ENCODE measurements at places on chromosomes 13 and 19.

- no peak for DNase-seq
These were observed 29.4 kb upstream of the ZNF507 start for GRCh38 chr19:32316034-32316433.

GRCh38 chr19:19384486-19384885 is 21.0 kb upstream of the GATAD2A start:
- no peak for DNase-seq

DNA sequence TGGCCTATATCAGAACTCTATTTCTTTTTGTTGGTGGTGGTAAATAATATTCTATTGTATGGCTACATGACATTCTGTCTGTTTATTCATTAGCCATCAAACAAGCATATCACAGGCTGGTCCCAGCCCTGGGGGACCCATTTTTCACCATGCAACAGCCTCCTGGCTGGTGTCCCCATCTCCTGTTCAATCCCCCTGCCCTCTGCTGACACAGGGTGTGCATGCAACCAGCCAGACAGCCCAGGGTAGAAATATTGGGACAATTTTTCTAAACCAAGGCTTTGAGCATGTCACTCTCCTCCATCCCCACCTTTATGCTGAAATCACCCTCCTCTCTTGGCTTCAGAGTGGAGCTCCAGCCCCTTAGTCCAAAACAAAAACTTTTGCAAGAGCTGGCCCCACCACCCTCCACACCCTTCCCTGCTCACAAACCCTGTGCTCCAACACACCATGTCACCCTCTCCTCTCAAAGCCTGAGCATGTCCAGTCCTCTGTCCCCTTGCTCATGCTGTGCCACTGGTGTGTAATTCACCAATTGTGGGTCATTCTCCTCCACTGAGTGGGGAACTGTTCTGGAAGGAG is 153.0 kb upstream of the UQCRFS1 start:
- no peak for DNase-seq

GRCh38 chr13:97761796-97762540 is 191.5 kb upstream of the IPO5 start:
- no peak for DNase-seq

- peak; percentile 61 for DNase-seq
These were observed 4.0 kb downstream of the EMP3 start for GRCh38 chr19:48329167-48329891.

DNA sequence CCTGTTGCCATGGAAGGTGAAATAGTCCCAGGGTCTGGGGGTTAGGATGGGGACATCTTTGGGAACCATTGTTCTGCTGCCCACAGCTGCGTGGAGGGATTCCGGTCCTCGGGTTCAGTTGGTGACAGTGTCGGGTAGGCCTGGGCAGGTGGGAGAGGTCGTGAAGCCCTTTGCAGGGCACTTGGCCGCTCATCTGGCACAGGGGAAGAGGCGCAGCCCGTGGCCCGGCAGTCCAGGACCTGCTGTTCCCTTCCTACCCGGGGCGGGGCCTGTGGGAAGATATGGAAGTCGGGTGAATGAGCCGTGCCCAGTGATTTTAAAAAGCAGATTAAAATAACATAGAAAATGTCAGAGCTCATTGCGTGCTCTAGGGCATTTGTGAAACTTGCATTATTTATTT is 44.8 kb downstream of the KDM4B start:
- no peak for DNase-seq

DNA sequence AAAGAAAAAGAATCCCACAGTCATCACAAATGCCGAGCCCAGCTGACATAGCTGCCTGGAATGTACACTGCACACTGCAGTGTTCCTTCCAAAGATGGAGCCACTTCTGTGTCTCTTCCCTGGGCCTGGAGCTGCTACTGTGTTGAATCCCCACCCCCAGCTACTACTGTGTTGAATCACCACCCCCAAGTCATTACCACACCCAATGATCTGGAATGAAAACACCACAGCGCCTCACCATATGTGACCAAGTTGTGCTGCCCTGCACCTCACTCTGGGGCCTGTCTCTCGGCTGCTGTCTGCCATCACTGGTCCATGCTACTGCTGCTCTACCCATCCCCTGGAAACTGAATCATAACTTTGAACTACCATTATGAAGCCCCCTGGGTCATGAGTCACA is 861.2 kb downstream of the UQCRFS1 start:
- DNase-seq, result no peak

DNA sequence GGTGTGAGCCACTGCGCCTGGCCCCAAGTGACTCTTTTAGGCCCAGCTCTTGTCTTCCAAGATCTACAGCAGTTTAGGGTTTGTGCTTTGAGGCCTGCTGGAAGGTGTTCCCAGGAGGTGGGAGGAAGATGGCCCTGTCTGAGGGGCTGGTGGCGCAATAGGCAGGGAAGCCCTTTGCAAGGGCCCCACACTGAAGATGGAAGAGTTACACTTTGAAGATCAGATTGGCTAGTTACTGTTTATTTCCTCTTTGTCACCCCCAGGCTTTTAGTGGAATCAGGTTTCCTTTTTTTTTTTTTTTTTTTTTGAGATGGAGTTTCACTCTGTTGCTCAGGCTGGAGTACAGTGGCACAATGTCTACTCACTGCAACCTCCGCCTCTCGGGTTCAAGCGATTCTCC is 1.9 kb upstream of the RABAC1 start:
- DNase-seq, result no peak

- no peak for DNase-seq
These were observed 61.2 kb downstream of the PEPD start for GRCh38 chr19:33460221-33460908.

DNA sequence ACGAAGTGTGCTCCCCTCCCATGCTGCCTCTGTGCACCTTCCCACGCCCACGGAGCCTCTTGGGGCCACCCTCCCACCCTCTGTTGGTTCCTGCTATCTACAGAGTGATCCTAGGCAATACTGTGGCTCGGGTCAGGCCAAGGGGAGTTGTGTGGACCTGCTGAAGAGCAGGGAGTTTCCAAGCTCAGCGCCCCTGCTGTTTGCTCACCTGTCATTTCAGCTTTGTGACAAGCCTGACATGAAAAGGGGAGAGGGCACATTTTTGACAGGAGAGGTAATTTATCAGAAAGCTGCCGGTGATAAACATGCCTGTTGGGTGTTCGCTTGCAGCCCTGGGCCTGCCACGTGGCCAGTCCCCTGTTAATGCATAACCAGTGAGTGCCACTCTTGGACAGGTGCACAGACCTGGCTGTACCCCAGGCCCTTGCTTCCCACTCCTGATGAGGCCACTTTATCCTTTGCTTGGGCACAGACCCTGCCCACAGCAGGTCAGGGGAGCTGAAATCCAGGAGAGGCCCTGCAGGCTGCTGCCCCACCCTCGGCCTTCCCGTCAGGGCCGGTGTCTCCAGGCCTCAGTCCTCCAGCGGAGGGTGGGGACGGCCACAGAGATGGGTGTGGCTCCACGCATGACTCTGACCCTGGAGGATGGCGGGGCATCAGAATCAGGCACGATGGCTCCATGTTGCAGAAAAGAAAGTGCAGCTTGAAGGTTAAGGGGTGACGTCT is 201.5 kb upstream of the GPR12 start:
- DNase-seq, result no peak

DNA sequence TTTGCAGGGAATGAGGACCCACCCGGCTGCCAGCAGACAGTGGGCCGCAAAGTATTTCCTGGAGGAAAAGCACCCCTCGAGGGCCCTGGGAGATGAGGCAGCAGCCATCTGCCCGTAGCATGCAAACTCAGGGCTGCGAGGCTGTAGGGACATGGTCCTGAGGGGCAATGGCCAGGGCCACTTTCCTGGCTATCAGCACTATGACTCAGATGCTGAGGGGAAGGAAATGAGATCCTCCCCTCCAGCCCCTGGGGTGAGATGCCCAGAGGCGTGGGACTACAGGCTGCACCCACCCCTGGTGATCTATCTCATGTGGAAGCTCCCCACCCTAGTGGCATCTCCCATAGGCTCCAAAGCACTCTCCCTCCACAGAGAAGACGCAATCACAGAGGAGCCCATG is 80.1 kb downstream of the SLC7A1 start:
- no peak for DNase-seq

DNA sequence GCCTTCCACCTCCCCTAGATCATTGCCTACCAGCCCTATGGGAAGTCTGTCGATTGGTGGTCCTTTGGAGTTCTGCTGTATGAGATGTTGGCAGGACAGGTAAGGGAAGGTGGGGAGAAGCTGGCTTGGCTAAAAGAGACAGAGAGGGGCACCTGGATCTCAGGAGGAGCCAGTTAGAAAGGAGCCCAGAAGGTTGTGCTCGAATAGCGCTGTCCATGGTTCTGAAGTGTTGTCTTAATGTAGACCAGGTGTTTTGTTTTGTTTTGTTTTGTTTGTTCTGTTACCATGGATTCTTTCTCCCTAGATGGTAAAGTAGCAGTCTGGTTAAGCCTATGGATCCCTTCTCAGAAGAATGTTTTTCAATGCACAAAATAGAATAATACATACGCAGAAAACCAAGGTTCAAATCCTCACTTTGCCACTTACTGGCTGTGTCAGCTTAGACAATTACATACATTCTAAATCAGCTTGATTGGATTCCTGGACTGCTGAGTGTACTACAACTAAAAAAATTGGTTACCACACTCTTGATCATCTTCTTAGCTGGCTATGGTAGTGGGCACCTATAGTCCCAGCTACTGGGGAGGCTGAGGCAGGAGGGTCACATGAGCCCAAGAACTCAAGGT is 5.9 kb upstream of the CACNG7 start:
- DNase-seq, result peak; percentile 24

- no peak for DNase-seq
These were observed 44.9 kb upstream of the NBEA start for GRCh38 chr13:34897220-34897619.
